ENCODE measurements at places on chromosomes 2 and 18.

DNA sequence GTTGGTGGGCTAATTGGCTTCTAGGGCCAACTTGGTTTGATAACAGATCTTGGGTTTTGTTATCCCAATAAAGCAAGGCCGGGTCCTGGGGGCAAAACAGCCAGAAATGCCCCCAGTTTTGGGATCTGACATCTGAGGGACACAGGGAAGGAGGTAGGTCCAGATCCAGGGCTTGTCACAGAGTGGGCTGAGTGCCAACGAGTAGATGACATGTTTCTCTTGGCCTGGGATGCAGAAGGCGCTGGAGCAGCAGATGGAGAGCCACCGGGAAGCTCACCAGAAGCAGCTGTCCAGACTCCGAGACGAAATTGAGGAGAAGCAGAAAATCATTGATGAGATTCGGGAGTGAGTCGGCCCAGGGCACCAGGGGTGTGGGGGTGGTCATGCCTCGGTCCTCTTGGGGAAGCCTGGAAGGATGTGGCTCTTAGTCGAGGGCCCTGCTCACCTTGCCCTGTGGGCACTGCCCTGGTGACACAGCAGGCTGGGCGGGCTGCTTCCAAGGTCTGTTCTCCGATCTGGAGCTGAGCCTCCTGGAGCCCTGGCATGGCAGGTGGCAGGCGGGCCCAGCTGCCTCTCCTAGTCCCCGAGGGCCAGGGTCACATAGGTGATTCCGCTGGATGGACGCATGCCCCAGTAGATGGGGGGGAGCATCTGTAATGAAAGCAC, 40.2 kb upstream of the LYPD6B start:
- DNase-seq, result no peak

DNA sequence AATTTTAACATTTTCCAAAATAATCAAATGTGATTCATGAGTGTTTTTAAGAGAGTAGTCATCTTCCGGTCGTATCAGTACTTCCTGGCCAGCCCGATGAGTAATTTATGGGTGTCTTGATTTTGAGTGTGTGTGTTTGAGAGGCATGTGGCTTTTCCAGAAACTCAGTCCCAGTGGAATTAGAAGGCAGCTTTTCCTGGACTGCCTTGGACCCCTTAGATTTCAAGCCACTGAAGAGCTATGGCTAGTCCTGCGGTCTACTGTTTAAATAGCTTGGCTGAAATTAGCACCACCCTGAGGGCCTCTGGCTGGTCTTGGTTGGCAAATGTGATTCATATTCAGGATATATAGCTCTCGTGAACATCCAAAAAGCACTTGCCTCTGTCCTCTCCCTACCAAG, 59.4 kb downstream of the HK2 start:
- no peak for DNase-seq

DNA sequence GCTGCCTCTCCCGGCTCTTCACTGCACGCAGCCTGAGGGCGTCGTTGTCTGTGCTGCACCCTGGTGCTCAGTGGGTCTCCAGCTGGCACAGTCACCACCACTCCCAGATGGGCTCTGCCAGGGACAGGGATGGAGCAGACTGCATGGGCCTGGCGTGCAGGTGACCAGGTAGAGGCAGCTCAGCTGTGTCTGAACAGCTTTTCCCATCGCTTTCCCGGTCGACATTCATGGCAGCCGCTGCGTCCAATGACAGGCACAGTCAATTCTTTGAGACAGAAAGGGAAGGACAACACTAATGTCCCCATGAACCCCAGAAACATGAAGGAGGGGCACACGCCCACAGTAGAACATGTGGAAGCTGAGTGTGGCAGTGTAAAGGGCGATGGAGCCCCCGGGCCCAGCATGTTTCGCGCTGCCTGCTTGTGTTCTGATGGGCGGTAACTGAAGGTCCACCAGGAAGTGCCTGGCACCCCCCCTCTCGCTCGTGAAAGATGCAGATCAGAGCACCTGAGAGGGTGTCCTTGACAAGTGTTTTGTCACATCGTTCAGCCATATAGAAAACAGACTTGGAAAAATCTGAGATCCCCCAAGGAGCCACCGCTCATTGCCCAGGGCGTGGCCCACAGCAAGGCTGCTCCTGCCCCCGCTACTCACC, 122.4 kb downstream of the NFATC1 start:
- DNase-seq, result no peak

DNA sequence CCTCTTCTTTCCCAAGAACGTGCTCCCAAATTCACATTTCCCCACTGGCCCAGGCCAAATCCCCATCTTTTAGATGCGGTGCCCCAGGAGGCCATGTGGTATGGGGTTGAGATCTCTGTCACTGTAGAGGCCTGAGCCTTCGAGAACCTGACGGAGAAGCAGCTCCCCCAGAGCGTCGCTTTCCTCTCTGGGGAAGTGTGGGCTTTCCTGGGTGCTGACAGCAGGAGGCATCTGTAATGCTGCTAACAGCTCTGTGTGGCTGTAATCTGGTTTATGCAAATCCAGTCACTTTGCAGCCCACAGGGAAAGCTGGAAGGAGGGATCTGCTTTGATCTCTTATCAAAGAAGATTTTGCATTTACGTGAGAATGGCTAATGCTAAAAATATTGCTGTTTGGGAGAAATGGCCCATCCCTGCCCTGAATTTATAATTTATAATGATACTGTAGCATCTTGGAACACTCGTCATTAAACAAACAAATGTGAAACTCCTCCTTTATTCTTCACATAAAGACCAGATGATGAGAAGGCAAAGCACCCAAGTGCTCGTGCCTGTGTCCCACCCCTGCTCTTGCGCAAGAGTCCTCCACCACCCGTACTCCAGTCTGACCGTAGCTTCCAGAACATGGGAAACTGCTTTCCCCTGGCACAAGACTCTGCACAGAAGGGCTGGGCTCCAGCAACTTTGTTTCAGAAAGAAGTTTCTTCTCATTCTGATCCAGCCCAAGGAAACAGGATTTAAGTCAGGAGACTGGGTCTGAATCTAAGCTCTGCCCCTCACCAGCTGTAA, 109.9 kb upstream of the EPC2 start:
- no peak for DNase-seq

GRCh38 chr2:41329040-41329439, 718.8 kb upstream of the PKDCC start:
- no peak for DNase-seq

DNA sequence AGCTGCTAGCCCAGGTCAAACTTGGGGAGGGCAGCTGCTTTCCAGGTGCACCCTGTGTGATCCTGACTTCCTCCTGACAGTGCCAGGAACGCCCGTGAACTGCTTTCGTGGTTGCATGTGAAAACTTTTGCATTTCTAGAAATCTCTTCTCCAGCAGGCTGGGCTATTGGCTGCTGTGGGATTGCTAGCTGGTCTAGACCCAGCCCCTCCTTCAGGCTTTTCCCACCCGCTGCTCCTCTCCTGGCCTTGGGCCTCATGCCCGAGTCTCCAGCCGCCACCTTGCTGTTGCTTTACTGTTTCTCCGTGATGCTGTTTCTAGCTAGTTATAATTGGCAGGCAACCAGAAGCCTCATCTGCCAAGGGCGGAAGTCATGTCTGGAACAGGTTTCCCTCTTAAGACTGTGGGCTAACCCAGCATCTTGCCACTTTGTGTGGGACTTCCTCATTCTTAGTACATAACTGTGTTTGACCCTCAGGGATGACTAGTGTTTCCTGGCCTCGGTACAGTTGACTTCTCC, 27.0 kb upstream of the MGAT4A start:
- peak; percentile 44 for DNase-seq

GRCh38 chr2:195022508-195022830, 634.6 kb upstream of the SLC39A10 start:
- DNase-seq, result no peak

- no peak for DNase-seq
Observed at GRCh38 chr2:193480187-193480586, 1285.5 kb upstream of the TMEFF2 start.

GRCh38 chr18:56115071-56116015, 523.0 kb downstream of the TXNL1 start:
- DNase-seq, result no peak

DNA sequence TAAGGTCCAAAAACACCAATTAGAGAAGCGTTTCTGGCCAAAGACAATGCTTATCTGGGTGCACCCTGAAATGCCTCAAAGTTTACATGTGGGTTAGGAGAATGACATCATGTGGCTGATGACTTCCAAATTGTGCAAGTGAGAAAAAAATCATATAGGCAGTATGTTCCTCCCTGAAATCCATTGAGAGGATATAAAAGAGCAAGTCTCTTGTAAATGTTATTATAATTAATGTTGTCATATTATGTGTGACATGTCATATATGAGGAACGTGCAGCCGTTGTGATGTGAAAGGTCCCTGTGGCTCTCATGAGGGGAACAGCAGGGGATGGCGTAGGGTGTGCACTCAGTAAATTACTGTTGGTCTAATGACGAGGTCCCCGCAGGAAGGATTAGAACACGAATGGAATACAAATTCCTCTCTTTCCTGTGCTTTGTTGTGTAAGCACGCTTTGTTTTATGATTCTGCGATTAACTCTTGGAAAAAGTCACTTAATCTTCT, 290.8 kb downstream of the PRKCE start:
- no peak for DNase-seq

DNA sequence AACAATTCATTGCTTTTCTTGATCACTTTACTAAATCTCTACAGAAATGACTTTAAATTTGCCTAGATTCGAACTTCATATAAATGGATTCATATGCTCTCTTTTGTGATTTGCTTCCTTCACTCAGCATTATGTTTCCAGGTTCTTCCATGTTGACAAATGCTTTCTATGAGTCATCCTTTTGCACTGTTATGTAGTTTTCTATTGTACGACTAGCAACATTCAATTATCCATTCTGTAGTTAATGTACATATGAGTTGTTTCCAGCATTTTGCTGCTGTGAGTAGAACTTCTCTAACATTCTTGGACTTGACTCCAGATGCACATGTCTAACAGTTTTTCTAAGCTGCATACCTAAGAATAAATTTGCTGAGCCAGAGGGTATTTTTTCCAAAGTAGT, 66.5 kb upstream of the NEUROD1 start:
- no peak for DNase-seq

DNA sequence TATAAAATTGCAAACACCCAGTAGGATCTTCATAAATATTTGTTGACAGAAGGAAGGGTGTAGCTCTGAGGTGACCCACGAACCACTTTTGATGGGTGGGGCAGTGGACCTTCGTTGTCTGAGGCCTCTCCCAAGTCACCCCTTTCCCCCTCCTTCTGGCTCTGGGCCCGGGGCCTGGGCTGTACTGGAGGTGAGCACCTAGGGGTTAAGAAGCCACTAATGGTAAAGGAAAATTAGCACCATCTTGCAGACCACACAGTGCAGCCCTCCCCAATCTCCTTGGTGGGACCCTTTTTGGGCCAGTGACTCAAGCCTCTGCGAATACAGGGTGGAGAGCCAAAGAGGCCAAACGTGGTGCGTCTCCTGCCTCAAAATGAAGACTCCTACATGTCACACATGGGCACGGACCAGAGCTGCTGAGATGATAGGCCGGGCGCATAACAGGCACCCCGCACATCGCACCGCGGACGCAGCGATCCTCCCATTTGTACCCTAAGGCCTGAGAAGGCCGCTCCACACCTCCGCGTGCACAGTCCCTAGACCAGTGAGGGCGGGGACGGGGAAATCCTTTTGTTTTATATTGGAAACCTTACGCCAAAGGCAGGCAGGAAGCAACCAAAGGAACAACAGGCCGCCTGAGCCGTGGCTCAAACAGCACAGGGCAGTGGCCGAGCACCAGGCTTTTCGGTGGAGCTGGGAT, 31.9 kb upstream of the ATP6V1B1 start:
- no peak for DNase-seq

- DNase-seq, result no peak
Observed at GRCh38 chr18:49342690-49343089, 117.8 kb downstream of the DYM start.

- DNase-seq, result no peak
Observed at GRCh38 chr2:228866781-228867180, 404.3 kb downstream of the PID1 start.

DNA sequence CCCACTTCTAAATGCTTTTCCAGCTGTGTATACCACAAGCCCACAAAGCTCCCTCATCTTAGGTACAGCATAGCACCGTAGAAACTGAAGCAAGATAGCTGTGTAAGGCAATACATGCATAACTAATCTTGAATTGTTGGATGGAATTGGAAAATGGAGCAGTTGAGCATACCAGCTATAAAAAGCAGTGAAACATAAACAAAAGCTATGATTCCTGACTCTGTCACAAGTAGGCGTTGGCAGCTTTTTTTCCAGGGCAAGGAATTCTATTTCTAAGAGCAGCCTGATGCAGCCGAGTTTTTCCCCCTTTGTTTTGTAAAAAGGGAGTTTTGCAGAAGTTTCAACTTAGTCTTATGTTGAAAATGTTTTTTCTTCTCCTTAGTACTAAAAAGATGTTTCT, 32.4 kb downstream of the MOGAT1 start:
- no peak for DNase-seq

GRCh38 chr2:170822290-170823087, 5.8 kb downstream of the GAD1 start:
- peak; percentile 39 for DNase-seq

DNA sequence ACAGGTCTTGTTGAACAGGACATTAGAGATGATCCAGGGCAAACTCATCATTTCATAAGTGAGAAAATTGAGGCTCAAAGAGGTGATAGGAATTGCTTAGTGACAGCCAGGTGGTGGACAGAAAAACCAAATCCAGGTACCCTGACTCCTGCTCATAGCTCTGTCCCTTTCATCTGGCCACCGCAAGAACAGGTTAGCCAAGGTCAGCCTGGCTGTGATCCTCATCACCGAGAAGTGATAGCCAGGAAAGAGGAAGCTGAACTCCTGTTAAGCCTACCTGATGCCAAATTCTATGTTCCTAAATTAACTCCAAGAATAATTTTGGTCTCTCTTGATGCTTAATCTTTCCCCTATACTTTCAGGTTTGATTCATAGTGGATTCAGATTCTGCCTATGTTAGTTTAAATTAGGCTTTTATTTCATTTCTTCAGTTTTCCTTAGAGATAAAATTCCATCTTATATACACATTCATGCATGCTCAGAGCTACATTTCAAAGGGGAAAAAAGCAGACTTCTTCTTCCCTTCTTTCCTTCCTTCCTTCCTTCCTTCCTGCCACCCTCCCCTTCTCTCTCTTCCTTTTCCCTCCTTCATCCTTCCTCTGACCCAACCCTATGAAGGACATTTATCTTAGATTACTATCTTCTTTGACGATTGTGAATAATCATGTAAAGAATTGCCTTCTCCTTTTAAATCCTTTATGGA, 17.3 kb upstream of the CRIM1 start:
- no peak for DNase-seq

DNA sequence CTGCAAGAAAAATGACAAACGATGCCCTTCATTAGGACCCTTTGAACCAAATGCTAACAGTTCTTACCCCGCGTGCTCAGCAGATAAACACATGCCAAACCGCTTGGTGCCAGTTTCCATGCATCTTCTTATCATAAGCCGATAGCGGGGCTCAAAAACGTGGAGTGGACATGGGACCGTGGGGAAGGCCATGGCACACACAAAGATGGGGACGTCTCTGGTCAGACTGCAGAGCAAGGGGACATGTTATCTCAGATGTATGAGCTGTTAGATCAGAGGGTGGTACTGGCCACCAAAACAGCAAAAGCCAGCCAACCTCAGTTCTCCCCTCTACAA, 28.2 kb downstream of the LONRF2 start:
- DNase-seq, result no peak

All from stimulated activated CD4-positive, alpha-beta T cell treated with anti-CD3 and anti-CD28 coated beads, Interleukin-1b, Interleukin-23, amount 100 ng/mL, for 48 hours (primary cell).